Esophagus muscularis mucosa (tissue), 4 donors: ENCODE measurements at places on chromosomes 5 and 9.

GRCh38 chr9:124520206-124520596 is 13.0 kb upstream of the NR5A1 start:
- no peaks in the 10 kb centered on the region for H3K4me1 ChIP-seq
- no peaks in the 10 kb centered on the region for H3K27me3 ChIP-seq
- no peak for DNase-seq

DNA sequence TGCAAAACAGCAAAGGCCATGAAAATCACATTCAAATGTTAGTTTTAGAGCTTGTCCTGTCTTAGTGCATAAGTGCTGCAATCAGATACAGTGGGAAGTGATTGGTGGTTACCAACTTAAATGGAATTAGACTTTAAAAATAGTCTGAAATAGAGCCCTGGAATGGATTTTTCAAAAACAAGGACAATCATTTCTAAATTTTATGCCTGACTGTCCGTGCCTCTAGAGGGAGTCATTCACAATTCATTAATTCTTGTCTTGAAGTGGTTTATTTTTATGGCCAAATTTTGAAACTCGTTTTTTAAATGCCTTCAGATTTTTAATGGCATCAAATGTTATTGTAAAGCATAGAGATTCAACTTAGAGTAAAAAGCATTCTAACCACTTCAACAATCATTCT is 561.8 kb upstream of the DAB2 start:
- no peak overlapping the region for H3K27ac ChIP-seq
- no peak overlapping the region for H3K4me3 ChIP-seq
- no peaks in the 10 kb centered on the region for H3K27me3 ChIP-seq
- DNase-seq: no peak

DNA sequence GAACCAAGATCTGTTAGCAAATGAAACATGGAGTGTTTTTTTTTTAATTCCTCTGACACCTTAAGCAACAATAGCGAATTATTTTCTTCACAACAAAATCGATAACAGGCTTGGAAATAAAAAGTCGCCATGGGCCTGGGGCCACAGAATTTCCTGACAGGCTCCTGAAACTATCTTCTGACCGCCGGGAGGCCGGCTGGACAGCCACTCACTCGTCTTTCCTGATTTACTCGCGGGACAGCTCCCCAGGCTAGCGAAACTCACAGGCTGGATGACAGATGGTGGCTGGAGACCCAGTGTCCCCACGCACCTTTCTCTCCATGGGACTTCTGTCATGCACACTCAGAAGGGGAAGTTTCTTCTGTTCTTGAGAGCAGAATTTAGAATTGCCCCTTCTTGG is 143.3 kb upstream of the IRX2 start:
- H3K4me1 ChIP-seq: no peaks in the 10 kb centered on the region
- no peaks in the 10 kb centered on the region for H3K36me3 ChIP-seq

DNA sequence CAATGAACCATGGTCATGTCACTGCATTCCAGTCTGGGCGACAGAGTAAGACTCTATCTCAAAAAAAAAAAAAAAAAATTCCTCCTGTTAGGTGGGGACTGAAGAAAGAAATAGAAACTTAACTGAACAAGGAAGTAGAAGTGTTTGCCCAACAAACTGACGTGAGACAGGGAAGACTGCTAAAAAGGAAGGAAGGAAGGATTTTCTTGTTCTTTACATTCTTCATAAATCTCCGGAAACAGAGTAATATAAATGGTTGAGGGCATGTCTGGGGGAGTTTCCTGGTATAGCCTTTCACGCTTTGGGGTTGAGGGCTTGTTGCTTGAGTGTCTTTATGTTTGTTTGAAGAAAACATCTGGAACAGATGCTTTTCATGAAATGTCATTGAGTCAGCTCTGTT is 3.1 kb downstream of the TOR1B start:
- no peak for DNase-seq
- peaks cover 55% of the 10 kb centered on the region for H3K36me3 ChIP-seq
- no peaks in the 10 kb centered on the region for H3K27me3 ChIP-seq

DNA sequence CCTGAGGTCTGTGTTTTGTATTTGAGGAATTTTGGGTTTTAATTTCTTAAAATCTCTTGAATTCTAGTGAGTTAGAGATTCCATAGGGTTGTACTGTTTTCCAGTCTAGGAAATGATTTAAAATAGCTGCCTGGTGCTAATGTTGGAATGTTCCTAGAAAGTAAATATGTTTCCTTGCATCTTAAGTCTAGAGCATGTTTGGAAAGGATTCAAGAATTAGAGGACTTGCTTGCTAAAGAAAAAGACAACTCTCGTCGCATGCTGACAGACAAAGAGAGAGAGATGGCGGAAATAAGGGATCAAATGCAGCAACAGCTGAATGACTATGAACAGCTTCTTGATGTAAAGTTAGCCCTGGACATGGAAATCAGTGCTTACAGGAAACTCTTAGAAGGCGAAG is 41.8 kb downstream of the LMNB1 start:
- no peak overlapping the region for H3K27ac ChIP-seq
- H3K36me3 ChIP-seq: no peaks in the 10 kb centered on the region
- DNase-seq: no peak
- no peaks in the 10 kb centered on the region for H3K27me3 ChIP-seq
